Thoracic aorta (tissue), 2 donors: ENCODE measurements at places on chromosomes 12 and 14. TPM values are rescaled to one million over a fixed set of nuclear protein-coding genes. Genes with fewer than 3 reads are reported as not detected.

Gene TCL1B
- total RNA-seq = not detected

Gene NTS
- not detected for total RNA-seq

Gene GALNT4
- total RNA-seq = 6.9 TPM

Gene NDRG2
- 139 TPM for total RNA-seq

Gene B4GALNT3
- total RNA-seq = 16.8 TPM

DNA sequence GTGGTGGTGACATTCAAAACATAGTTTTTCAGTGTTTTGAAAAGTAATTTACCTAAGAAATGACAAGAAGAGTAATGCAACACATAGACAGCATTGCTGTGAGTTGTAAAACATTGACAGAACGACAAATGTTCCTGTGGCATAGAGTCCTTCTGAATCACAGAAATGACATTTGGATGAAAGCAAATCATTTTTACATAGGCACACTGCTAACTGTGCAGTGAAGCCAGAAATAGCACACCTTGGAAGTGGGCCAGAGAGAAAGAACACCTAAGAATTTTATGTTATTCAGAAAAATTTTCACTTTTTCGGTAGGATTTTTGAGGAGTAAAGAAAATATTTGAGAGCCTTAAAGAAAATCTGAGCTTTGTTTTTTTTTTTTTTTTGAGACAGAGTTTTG is 100.6 kb downstream of the ANO4 start:
- H3K27ac ChIP-seq = no peak overlapping the region
- H3K27me3 ChIP-seq = no peaks in the 10 kb centered on the region
- no peaks in the 10 kb centered on the region for H3K36me3 ChIP-seq
- no peak for DNase-seq

DNA sequence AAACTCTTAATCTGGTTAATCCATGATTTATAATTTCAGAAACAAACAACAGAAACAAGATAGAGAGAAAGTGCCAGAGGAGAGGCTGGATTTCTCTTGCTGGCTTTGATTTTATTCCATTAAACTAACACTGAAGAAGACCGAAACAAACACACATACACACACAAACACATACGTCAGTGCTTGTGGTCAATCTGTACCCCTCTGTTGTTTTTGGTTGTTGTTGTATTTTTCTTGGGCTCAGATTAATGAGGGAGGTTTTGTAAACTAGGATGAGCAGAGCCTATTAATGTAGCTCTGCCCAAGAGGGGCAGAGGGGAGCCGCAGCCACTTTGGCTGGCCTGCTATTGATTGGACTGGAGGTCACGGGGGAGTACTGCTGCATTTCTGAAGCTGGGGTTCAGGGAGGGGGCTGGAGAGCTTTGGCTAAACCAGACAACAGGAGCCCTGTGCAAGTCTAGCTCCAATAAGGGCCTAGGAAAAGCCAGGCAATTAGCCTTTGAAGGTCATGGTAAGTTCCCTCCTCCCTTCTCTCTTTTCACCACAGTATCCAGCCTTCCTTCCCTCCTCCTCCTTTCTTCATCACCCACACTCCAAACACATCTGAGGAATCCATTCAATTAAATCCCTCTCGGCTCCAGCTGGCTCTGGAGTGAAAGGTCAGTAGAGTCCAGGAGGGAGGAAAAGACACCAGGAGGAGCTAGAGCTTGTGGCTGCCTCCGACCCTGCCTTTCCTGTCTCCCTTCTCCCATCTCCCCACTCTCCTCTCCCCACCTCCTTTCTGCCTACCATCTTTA is 344.1 kb upstream of the LMO3 start:
- DNase-seq = no peak
- H3K27me3 ChIP-seq = no peaks in the 10 kb centered on the region
- H3K27ac ChIP-seq = no peak overlapping the region

- peaks cover 7% of the 10 kb centered on the region for H3K4me1 ChIP-seq
- H3K4me3 ChIP-seq = no peak overlapping the region
- no peak overlapping the region for H3K27ac ChIP-seq
- no peaks in the 10 kb centered on the region for H3K36me3 ChIP-seq
- no peaks in the 10 kb centered on the region for H3K27me3 ChIP-seq
Observed at GRCh38 chr12:121668750-121669520, 519 bp downstream of the MORN3 start.

- no peaks in the 10 kb centered on the region for H3K36me3 ChIP-seq
- no peak for DNase-seq
- H3K4me3 ChIP-seq = no peak overlapping the region
- H3K27ac ChIP-seq = no peak overlapping the region
Observed at GRCh38 chr14:48580692-48581091, 905.3 kb upstream of the MDGA2 start.

GRCh38 chr12:5996459-5996858 is 51.4 kb upstream of the ANO2 start:
- no peak for DNase-seq
- no peaks in the 10 kb centered on the region for H3K4me1 ChIP-seq
- no peaks in the 10 kb centered on the region for H3K36me3 ChIP-seq
- H3K27me3 ChIP-seq = no peaks in the 10 kb centered on the region
- no peak overlapping the region for H3K27ac ChIP-seq
- no peak overlapping the region for H3K4me3 ChIP-seq

GRCh38 chr12:62670986-62671720 is 204.5 kb downstream of the MON2 start:
- H3K27ac ChIP-seq = no peak overlapping the region
- H3K36me3 ChIP-seq = no peaks in the 10 kb centered on the region
- no peaks in the 10 kb centered on the region for H3K27me3 ChIP-seq
- no peak for DNase-seq

GRCh38 chr12:110501399-110501751 is 536 bp downstream of the VPS29 start:
- DNase-seq = no peak
- H3K4me1 ChIP-seq = peaks cover 23% of the 10 kb centered on the region
- H3K27me3 ChIP-seq = no peaks in the 10 kb centered on the region
- H3K4me3 ChIP-seq = peak overlapping the region; percentile 97
- peak overlapping the region; percentile 97 for H3K27ac ChIP-seq

Gene ARHGDIB
- total RNA-seq = 199 TPM

Gene ADAM21
- not detected for total RNA-seq

- no peaks in the 10 kb centered on the region for H3K27me3 ChIP-seq
- no peak overlapping the region for H3K27ac ChIP-seq
- H3K4me3 ChIP-seq = no peak overlapping the region
Observed at GRCh38 chr14:63343878-63344277, 25.1 kb upstream of the GPHB5 start.

Gene NUP107
- total RNA-seq = 28.0 TPM

GRCh38 chr14:71648725-71649124 is 283.5 kb upstream of the RGS6 start:
- H3K4me3 ChIP-seq = no peak overlapping the region
- H3K27me3 ChIP-seq = no peaks in the 10 kb centered on the region
- peaks cover 8% of the 10 kb centered on the region for H3K4me1 ChIP-seq
- no peaks in the 10 kb centered on the region for H3K36me3 ChIP-seq
- no peak overlapping the region for H3K27ac ChIP-seq

DNA sequence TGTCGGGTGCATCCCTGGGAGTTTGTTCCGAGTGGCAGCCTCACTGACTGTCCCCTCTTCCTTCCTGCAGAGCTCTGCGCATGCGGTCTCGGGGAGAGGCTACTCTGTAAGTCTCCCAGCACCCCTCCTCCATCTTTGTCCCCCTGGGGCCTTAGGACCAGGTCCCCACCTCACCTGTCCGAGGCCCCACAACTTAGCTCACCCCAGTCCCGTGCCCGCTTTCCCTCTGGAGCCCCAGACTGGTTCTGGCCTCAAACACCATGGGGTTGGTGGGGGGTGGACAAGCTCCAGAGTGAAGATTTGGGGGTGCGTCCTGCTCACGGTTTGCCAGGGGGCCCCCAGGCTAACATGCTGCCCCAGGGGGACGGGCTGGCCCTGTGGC is 37.9 kb downstream of the FBRSL1 start:
- no peak overlapping the region for H3K4me3 ChIP-seq
- no peak for DNase-seq
- no peak overlapping the region for H3K27ac ChIP-seq
- H3K27me3 ChIP-seq = no peaks in the 10 kb centered on the region

DNA sequence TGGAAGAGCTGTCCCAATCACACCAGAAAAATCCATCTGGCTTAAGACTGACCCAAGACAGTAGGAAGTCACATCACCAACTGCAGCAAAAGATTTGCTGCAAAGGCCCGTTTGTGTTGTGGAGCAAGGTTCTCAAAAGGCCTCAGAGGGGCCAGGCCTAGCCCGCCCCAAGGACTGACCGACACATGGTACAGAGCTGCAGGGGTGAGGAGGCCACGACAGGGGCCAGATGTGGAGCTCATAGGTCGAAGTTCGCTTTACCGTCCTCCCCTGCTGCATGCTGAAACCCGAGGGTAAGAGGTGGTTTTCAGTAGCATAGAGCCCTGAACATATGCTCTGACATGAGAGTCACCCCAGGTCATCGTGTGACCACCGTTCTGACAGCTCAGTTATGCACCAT is 35.5 kb downstream of the PLBD1 start:
- no peak overlapping the region for H3K4me3 ChIP-seq
- no peaks in the 10 kb centered on the region for H3K27me3 ChIP-seq
- H3K4me1 ChIP-seq = no peaks in the 10 kb centered on the region
- no peak for DNase-seq

DNA sequence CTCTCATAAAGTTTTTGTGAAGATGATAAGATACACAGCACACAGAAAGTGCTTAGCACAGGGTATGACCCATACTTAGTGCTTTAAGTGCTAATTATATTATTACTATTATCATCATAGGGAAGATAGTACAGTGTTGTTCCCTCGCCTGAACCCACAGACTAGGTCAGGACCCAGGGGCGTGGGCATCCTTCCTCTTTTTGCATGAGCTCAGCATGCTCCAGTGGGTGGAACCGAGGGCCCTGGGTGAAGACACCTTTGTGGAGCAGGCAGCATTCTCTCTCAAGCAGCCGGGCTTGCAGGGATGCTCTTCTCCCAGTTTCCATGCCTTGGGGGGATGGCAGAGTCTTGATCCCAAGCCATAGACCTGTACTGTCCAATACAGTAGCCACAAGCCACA is 34.8 kb downstream of the CRACR2A start:
- H3K27ac ChIP-seq = no peak overlapping the region
- no peaks in the 10 kb centered on the region for H3K4me1 ChIP-seq
- H3K27me3 ChIP-seq = no peaks in the 10 kb centered on the region
- H3K36me3 ChIP-seq = no peaks in the 10 kb centered on the region
- DNase-seq = no peak
- no peak overlapping the region for H3K4me3 ChIP-seq

- no peak overlapping the region for H3K27ac ChIP-seq
- no peak overlapping the region for H3K4me3 ChIP-seq
- DNase-seq = no peak
Observed at GRCh38 chr12:102879144-102879763, 37.8 kb downstream of the PAH start.

Gene PGF
- total RNA-seq = 75.3 TPM

DNA sequence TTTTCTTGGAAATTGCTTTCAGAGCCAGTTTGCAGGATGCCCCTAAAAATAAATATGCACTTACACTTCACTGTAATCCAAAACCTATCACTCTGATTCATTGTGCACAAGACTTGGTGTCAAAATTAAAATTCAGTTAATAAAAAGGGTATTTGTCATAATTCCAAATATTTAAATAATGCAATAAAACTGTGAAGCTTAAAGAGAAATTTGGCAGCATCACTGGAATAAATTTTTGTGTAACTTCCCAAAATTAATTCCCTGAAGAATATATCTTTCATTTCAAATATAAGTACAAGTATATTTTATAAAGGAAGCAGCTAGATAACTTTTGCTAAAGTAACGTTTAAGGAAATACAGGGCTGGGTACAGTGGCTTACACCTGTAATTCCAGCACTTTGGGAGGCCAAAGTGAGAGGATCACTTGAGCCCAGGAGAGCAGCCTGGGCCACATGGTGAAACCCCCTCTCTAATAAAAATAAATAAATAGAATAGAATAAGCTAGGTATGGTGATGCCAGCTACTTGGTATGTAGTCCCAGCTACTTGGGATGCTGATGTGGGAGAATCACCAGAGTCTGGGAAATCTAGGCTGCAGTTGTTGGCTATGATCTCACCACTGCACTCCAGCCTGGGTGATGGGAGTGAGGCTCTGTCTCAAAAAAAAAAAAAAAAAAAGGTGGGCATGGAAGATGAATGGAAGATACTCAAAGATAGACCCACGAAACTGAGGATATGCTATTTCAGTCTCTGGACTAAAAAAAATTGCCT is 233.8 kb downstream of the FBXL14 start:
- DNase-seq = no peak
- no peaks in the 10 kb centered on the region for H3K27me3 ChIP-seq
- H3K4me1 ChIP-seq = no peaks in the 10 kb centered on the region
- H3K36me3 ChIP-seq = no peaks in the 10 kb centered on the region

DNA sequence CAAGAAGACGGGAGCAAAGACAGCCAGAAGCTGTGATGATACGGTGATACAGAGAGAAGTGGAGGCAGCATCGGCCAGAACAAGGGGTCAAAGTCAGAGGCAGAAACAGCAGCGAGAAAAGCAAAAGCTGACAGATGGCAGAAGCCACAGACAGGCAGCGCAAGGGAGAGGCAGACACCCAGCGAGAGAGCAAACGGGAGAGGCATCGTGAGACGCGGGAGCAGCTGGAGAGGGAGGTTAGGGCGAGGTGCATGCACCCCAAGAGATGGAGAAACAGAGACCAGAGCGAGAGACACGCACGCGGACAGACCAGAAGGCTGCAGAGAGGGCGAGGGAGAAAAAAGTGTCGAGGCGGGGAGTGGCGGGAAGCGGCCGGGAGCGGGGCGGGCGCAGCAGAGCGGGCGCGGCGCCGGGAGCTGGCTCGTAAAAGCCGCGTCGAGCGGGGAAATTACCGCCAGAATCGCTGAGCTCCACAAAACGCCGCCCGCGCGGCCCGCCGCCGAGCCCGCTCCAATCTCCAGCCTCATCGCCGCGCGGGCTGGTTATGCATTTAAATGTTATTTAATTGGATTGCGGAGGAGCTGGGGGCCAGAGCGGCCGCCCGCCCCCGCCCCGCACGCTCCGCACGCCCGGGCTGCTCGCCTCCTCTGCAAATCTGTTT is 15.6 kb downstream of the SMUG1 start:
- no peaks in the 10 kb centered on the region for H3K36me3 ChIP-seq
- DNase-seq = no peak
- no peak overlapping the region for H3K27ac ChIP-seq
- peak overlapping the region; percentile 70 for H3K4me3 ChIP-seq
- H3K4me1 ChIP-seq = peaks cover 12% of the 10 kb centered on the region

GRCh38 chr14:61178226-61179060 is 102.7 kb downstream of the TMEM30B start:
- H3K4me1 ChIP-seq = peaks cover 27% of the 10 kb centered on the region
- no peak for DNase-seq
- H3K36me3 ChIP-seq = no peaks in the 10 kb centered on the region
- H3K27ac ChIP-seq = peak overlapping the region; percentile 84
- H3K27me3 ChIP-seq = no peaks in the 10 kb centered on the region

GRCh38 chr14:92952481-92953298 is 29.7 kb downstream of the CHGA start:
- peak overlapping the region; percentile 32 for H3K27ac ChIP-seq
- H3K36me3 ChIP-seq = peaks cover 10% of the 10 kb centered on the region
- H3K4me1 ChIP-seq = peaks cover 29% of the 10 kb centered on the region
- H3K27me3 ChIP-seq = no peaks in the 10 kb centered on the region
- DNase-seq = no peak
